Muscle of leg (tissue), 16 donors: ENCODE measurements at places on chromosomes 12 and 14. TPM values are rescaled to one million over a fixed set of nuclear protein-coding genes. Genes with fewer than 3 reads are reported as not detected.

The JDP2 gene
- 45.0 TPM for total RNA-seq

DNA sequence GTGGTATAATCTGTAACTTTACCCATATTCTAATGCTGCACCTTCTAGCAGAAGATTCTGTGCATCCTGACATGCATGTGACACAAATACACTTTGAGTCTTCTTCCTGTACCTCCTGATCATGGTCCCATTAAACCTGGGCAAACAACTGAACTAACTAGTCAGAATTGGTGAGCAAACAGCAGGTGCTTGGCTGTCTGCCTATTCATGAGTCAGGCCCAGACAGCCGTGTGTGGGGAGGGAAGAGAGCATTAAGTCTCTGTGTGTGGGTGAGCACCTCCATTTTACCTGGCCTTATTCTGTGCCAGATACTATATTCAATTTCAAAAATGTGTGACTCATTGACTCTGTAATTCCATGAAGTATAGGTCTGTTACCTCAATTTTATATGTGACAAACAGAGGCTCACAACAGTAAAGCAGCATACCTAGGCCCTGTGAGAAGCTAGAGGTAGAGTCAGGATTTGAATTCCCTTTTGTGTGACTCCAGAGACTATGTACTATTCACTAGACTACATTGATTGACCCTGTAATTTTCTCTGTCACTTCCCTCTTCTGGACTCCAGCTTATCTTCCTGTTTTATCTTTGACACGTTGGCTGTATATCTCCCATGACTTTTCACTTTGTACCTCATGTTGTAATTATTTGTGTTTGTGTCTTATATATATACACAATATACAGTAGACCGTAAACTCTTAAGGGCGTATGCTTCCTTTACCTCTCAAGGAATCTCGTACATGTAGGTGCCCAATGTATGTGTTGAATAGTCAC, 32.2 kb downstream of the SUSD6 start:
- H3K4me1 ChIP-seq = peaks cover 6% of the 10 kb centered on the region
- peaks cover 2% of the 10 kb centered on the region for H3K36me3 ChIP-seq
- no peaks in the 10 kb centered on the region for H3K27me3 ChIP-seq
- H3K4me3 ChIP-seq = no peak overlapping the region
- peak; percentile 69 for DNase-seq
- no peak overlapping the region for H3K27ac ChIP-seq

DNA sequence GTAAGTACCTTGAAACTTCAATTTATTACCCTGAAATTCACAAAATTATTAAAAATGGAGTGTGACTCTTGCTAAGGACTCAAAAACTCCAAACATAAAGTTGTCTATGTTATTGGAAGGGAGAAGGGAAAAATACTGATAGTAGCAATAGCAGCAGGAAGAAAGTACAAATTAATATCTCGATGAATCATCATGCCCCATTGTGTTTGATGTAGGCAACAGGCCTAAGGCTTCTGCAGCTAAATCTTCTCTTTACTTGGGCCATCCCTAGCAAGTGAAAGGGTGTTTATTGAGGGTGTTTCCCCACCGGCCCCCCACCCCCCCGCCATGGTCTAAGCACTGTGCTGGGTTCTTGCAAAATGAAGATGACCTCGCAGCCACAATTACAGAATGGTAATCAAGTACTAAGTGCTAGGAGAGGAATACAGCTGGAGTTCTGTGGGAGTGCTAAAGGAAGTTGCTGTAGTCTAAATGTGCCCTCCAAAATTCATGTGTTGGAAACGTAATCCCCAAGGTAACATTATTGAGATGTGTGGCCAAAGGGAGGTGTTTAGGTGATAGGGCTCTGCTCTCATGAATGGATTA, 76.5 kb downstream of the SNAPC1 start:
- H3K27ac ChIP-seq = peak overlapping the region; percentile 14
- no peaks in the 10 kb centered on the region for H3K27me3 ChIP-seq
- H3K36me3 ChIP-seq = no peaks in the 10 kb centered on the region
- H3K4me3 ChIP-seq = no peak overlapping the region
- DNase-seq = peak; percentile 2

- DNase-seq = no peak
- H3K36me3 ChIP-seq = no peaks in the 10 kb centered on the region
Measured at GRCh38 chr14:37819155-37820015, 224.0 kb downstream of the TTC6 start.

DNA sequence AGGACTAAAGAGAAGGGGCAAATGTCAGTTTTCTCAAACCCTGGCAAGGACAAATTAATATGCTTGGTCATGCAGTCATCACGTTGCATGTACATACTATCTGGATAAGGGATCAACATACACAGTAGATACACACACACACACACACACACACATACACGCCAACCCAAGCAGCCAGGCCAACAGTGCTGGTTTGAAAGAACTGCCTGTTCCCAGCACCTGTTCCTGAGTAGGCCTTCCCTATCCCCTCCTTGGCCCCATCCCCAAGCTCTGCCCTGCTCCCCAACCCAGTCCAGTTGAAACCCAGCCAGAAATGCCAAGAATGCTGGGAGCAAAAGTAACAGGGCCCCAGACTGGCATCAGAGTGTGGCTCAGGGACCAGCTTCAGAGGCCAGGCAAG, 4.4 kb downstream of the ITGA7 start:
- peak; percentile 94 for DNase-seq
- peaks cover 8% of the 10 kb centered on the region for H3K27me3 ChIP-seq
- H3K4me1 ChIP-seq = peaks cover 68% of the 10 kb centered on the region
- peak overlapping the region; percentile 86 for H3K4me3 ChIP-seq
- peak overlapping the region; percentile 94 for H3K27ac ChIP-seq

The REM2 gene
- total RNA-seq = 0.13 TPM

The KRT85 gene
- not detected for total RNA-seq

GRCh38 chr12:108270035-108270848, 68.9 kb downstream of the CMKLR1 start:
- H3K27me3 ChIP-seq = peaks cover 2% of the 10 kb centered on the region
- H3K4me3 ChIP-seq = no peak overlapping the region
- H3K36me3 ChIP-seq = no peaks in the 10 kb centered on the region
- DNase-seq = no peak

The ESPL1 gene
- total RNA-seq = 4.0 TPM

DNA sequence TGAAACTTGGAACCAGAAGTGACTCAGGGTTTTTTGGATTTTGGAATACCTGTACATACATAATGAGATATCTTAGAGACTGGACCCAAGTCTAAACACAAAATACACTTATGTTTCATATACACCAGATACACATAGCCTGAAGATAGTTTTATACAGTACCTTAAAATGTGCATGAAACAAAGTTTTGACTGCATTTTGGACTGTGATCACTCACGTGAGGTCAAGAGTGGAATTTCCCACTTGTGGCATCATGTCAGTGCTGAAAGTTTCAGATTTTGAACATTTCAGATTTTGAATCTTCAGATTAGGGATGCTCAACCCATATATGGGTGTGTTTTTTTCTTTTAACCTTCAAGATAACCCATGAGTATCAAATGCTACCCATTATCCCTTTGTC, 6.6 kb downstream of the SBNO1 start:
- peaks cover 7% of the 10 kb centered on the region for H3K4me1 ChIP-seq
- no peaks in the 10 kb centered on the region for H3K27me3 ChIP-seq
- no peak for DNase-seq
- H3K36me3 ChIP-seq = peaks cover 3% of the 10 kb centered on the region

The CLEC4C gene
- total RNA-seq = not detected

DNA sequence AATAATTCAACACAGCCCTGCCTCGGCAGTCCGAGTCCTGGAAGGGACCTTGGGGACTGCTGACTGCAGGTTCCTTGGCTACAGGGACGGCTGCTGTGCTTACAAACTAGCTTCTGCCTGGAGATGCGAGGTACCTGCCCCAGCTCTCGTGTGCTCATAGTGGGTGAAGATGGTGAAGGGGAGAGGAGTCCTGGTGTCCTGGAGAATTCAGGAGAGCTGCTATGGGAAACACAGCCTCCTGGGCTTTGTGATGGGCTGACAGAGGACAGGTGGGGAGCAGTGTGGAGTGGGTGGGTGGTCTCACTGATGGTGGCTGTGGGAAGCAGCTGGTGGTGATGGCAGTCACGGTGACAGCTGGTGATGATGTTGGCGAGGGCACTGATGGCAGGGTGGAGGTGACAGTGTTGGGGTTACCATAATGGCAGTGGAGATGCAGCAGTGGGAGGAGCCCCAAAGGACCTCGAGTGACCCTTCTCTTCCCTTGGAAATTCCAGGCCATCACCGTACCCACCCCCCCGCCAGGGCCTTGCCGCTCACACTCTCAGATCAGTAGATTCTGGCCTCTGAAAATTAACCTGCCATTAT, 32.8 kb downstream of the HVCN1 start:
- H3K4me3 ChIP-seq = no peak overlapping the region
- H3K36me3 ChIP-seq = peaks cover 7% of the 10 kb centered on the region
- H3K27ac ChIP-seq = no peak overlapping the region
- H3K27me3 ChIP-seq = no peaks in the 10 kb centered on the region
- peaks cover 18% of the 10 kb centered on the region for H3K4me1 ChIP-seq
- DNase-seq = no peak

The SLC22A17 gene
- 15.5 TPM for total RNA-seq

The CEP170B gene
- 1.6 TPM for total RNA-seq

The PUS7L gene
- total RNA-seq = 15.5 TPM
